Nasal cavity respiratory epithelium epithelial cell of viscerocranial mucosa (primary cell): ENCODE measurements at places on chromosomes 13 and 19. TPM values are rescaled to one million over a fixed set of nuclear protein-coding genes. Genes with fewer than 3 reads are reported as not detected.

The ZDHHC20 gene
- total RNA-seq = 80.9 and 82.4 TPM in 2 replicates

The ZNF83 gene
- total RNA-seq = 97.4 and 173 TPM in 2 replicates

The STOML3 gene
- not detected in 2 replicates for total RNA-seq

The KATNAL1 gene
- total RNA-seq = 3.4 and 16.7 TPM in 2 replicates

The B3GNT8 gene
- 3.3 and 3.4 TPM in 2 replicates for total RNA-seq

The GPR108 gene
- 84.1 and 87.7 TPM in 2 replicates for total RNA-seq

The ZNF296 gene
- total RNA-seq = 0.68 and 1.2 TPM in 2 replicates

The MRPL57 gene
- total RNA-seq = 16.0 and 29.7 TPM in 2 replicates

The LRRC8E gene
- 18.1 and 28.7 TPM in 2 replicates for total RNA-seq

The SIGLEC8 gene
- total RNA-seq = not detected in 2 replicates

The PTPRS gene
- total RNA-seq = 13.7 and 46.2 TPM in 2 replicates

The ZNF578 gene
- 2.1 and 5.8 TPM in 2 replicates for total RNA-seq

The TRAPPC6A gene
- total RNA-seq = 7.9 and 8.2 TPM in 2 replicates

The KIR3DL2 gene
- total RNA-seq = not detected in 2 replicates

The ERFL gene
- total RNA-seq = under 0.01 and 0.14 TPM in 2 replicates

The KLK10 gene
- total RNA-seq = 36.2 and 66.0 TPM in 2 replicates

The FSD1 gene
- total RNA-seq = under 0.01 and 0.07 TPM in 2 replicates

The KLF1 gene
- under 0.01 TPM in 1 of 2 replicates, not detected in the other for total RNA-seq

The FXYD1 gene
- not detected in 2 replicates for total RNA-seq

The KLHL1 gene
- not detected in 2 replicates for total RNA-seq

The DLEU7 gene
- not detected in 2 replicates for total RNA-seq

The IZUMO4 gene
- 1.9 and 2.4 TPM in 2 replicates for total RNA-seq

The CEACAM19 gene
- 2.4 and 6.3 TPM in 2 replicates for total RNA-seq

The PSG7 gene
- not detected in 2 replicates for total RNA-seq

The C19orf18 gene
- total RNA-seq = 0.28 and 0.34 TPM in 2 replicates

The SLC6A16 gene
- 0.21 TPM in 1 of 2 replicates, not detected in the other for total RNA-seq

The TRPM4 gene
- total RNA-seq = 22.2 and 28.5 TPM in 2 replicates

The SMIM24 gene
- not detected in 2 replicates for total RNA-seq

The PRR20A gene
- total RNA-seq = not detected in 2 replicates

The FGF21 gene
- 0.21 and 0.34 TPM in 2 replicates for total RNA-seq

The CPT1C gene
- total RNA-seq = 0.21 and 0.34 TPM in 2 replicates

The COMP gene
- 0.07 TPM in 1 of 2 replicates, not detected in the other for total RNA-seq

The MYO1F gene
- total RNA-seq = not detected in 2 replicates

The CATSPERD gene
- not detected in 2 replicates for total RNA-seq

The GJB2 gene
- total RNA-seq = 153 and 672 TPM in 2 replicates

The GPC6 gene
- total RNA-seq = 0.34 and 20.2 TPM in 2 replicates

The KLK6 gene
- 2.5 and 3.4 TPM in 2 replicates for total RNA-seq

The IZUMO2 gene
- total RNA-seq = not detected in 2 replicates

The OR7A10 gene
- not detected in 2 replicates for total RNA-seq

The FUT3 gene
- total RNA-seq = 14.2 and 18.5 TPM in 2 replicates

The ZNF723 gene
- not detected in 2 replicates for total RNA-seq

The MCEMP1 gene
- total RNA-seq = under 0.01 TPM in 1 of 2 replicates, not detected in the other

The GSX1 gene
- not detected in 2 replicates for total RNA-seq

The DCAF15 gene
- total RNA-seq = 7.9 and 11.4 TPM in 2 replicates

The TMPRSS9 gene
- total RNA-seq = not detected in 2 replicates

The ANKLE1 gene
- 0.64 and 0.68 TPM in 2 replicates for total RNA-seq

The CLEC4G gene
- not detected in 2 replicates for total RNA-seq

The BRME1 gene
- total RNA-seq = 0.68 and 1.8 TPM in 2 replicates
